ENCODE measurements at places on chromosomes 6 and 20.

GRCh38 chr6:34964564-34964963 is 75.5 kb downstream of the ANKS1A start:
- DNase-seq, result no peak

GRCh38 chr20:34145280-34145819 is 33.3 kb upstream of the EIF2S2 start:
- no peak for DNase-seq

- DNase-seq, result no peak
Measured at GRCh38 chr6:166078294-166078693, 89.4 kb downstream of the TBXT start.

DNA sequence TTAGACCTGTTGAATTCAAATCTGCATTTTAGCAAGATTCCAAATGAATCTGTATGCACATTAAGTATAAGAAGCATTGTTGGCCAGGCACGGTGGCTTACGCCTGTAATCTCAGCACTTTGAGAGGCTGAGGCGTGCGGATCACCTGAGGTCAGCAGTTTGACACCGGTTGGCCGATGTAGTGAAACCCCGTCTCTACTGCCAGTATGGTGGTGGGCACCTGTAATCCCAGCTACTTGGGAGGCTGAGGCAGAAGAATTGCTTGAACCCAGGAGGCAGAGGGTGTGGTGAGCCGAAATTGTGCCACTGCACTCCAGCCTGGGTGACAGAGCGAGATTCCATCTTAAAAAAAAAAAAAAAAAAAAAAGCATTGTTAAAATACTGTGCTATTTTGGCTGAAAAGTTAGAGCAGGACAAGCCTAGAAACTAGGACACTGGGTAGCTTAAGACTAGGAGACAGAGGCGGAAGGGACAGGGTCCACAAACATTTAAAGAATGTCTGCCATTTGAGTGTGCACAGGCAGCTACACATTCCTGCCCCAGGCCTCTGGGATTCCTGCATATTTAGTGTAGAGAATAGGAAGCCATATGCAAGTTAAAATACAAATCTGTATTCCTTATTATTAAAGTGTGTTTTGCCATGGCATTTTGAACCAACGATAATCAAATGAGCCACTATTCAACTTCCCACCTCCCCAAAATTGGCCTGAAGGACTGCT is 45.1 kb upstream of the EEF1A1 start:
- no peak for DNase-seq

GRCh38 chr20:15200147-15200565 is 862.7 kb upstream of the FLRT3 start:
- DNase-seq, result no peak

DNA sequence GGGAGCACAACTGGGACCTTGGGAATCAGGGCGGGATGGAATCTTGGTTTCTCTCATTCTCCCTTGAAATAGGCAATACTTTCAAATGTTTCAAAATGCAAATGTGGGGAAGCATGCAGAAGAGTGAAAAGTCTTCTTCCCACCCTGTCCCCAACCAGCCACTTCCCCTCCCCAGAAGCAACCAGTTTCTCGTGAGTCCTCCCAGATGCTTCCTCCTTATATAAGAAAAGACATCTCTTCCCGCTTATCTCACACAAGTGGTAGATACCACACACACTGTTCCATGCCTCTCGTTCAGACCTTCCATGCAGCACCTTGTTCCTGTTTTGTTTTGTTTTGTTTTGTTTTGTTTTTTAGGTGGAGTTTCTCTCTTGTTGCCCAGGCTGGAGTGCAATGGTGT is 25.1 kb downstream of the HCK start:
- no peak for DNase-seq

DNA sequence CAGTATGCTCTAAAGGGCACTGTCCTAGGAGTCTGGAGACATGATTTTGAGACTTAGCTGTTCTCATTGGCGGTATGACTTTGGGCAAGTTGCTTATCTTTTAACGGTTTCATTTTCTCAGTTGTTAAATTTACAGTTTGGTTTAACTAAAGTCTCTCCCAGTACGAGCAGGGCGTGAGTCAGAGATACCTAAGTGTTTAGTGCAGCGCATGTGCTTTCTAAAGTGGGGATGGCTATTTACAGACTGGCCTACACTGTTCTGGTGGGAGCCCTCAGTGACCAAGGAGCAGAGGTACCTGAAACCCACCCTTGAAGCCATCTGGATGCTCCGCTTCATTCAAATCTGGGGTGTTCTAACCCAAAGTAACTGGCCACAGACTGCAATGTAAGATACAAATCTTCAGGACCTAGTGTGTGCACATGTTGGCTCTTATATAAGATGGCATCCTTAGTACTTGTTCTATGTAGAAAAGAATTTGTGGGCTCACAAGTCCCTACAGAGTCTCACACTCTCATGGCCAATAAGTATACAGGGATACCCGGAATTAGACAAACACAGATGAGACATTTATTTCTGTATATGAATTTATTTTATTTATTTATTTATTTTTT is 10.7 kb downstream of the MSH5 start:
- DNase-seq, result no peak

DNA sequence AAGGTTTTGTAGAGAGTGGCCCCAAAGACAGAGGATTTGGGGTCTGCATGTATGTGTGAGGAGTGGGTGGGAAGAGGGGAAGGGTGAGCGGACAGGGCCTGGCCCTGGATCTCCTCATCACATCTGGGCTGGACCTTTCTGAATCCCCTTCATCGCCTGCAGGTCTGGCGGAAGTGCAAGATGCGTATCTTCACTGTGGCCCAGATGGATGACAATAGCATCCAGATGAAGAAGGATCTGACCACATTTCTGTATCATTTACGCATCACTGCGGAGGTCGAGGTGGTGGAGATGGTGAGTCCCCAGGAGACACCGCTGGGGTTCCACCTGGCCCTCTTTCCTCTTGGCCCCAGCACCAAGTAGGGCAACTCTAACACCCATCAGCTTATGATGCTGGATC is 24.4 kb downstream of the SLC12A5 start:
- DNase-seq, result no peak

GRCh38 chr6:17820055-17820454 is 113.3 kb upstream of the NUP153 start:
- DNase-seq, result no peak

DNA sequence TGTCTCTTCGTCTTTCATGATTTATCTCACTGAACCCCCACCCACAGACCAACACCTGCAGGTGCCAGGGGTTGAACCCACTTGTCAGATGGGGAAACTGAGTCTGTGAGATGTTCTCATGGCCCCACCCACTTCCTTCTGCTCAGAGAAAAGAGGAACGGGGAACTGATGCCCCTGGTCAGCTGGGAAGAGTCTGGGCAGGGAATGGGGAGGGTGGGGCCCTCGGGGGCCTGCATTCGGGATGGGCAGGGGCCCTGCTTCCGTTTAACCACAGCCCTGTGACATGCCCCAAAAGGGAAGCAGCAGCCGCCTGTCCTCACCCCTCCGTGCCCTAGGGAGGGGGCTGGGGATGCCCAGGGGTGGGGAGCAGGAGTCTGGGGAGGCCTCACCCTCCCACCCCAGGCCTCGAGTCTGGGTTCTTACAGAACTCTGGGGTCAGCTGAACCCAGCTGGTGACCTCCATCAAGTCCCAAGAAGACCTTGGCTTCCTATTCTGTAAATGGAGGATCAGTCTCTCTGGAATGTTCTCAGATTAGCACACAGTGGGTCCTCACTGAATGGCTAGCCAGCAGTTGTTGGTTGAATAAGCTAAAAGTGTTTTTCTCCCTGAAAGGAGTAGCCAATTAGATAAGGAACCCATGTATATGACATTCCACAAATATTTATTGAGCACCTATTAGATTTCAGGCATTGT is 81.5 kb downstream of the CEBPB start:
- no peak for DNase-seq

DNA sequence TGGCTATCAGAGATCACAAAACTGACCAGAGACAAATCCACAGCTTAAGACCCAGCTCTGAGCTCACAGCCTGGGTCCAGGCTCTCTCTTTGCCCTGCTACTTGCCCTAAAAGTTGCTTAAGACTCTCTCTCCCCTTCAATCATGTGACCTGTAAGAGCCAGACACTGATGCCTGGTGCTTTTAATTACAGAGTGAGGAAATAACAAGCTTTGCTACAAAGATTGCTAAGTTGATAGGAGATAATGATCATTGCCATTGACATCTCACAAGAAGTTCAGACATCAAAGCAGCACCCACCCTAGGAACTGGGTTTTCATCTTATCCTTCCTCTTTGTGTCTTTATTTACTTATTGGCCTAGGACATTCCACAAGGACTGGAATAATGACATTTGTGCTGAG is 125.9 kb upstream of the CD93 start:
- DNase-seq, result no peak

DNA sequence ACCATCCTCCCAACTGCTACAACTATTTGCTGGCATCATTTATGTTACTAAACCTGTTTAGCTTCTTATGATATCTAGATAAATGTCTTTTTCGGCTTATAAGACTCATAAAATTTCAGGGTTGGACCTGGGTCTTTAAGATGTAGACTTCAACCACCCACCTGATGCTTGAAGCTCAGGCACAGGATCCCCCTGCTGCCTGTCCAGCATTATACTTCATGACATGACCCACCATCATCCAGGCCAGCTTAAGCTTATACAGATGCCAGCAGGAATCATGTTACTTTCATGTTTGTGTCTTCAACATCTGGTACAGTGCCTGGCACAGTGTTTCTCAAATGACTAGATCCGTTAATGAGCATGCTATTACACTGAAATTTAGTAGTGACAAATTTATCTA is 47.4 kb downstream of the SLC17A5 start:
- no peak for DNase-seq

All from left forelimb (tissue), 1 donor.